MCF 10A (cell line): ENCODE measurements at places on chromosomes 2 and 18. TPM values are rescaled to one million over a fixed set of nuclear protein-coding genes. Genes with fewer than 3 reads are reported as not detected.
A peak's percentile ranks its signal among the peaks of the same experiment; 100 is the strongest.

NLRC4 gene
- 0.12 and 0.27 TPM in 2 replicates for total RNA-seq

NT5C1B gene
- total RNA-seq, result not detected in 2 replicates

GRCh38 chr2:144513388-144514101 is 6.4 kb downstream of the ZEB2 start:
- DNase-seq, result no peak

- no peak for DNase-seq
Measured at GRCh38 chr18:40356168-40356567, 1598.9 kb upstream of the PIK3C3 start.

- DNase-seq, result no peak
Measured at GRCh38 chr2:105866216-105867185, 121.8 kb downstream of the NCK2 start.

DNA sequence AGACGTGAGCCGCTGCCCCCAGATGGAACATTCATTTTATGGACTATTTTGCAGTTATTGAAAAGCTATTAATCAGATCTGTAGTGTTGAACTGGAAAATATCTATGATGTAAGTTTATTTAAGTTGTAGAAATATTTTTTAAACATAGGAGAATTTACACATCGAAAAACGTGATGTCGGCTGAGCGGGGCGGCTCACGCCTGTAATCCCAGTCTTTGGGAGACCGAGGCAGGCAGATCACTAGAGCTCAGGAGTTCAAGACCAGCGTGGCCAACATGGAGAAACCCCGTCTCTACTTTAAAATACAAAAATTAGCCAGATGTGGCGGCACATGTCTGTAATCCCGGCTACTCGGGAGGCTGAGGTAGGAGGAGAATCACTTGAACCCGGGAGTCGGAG is 2.0 kb upstream of the TIA1 start:
- DNase-seq, result no peak

SAG gene
- total RNA-seq, result not detected in 2 replicates

DNA sequence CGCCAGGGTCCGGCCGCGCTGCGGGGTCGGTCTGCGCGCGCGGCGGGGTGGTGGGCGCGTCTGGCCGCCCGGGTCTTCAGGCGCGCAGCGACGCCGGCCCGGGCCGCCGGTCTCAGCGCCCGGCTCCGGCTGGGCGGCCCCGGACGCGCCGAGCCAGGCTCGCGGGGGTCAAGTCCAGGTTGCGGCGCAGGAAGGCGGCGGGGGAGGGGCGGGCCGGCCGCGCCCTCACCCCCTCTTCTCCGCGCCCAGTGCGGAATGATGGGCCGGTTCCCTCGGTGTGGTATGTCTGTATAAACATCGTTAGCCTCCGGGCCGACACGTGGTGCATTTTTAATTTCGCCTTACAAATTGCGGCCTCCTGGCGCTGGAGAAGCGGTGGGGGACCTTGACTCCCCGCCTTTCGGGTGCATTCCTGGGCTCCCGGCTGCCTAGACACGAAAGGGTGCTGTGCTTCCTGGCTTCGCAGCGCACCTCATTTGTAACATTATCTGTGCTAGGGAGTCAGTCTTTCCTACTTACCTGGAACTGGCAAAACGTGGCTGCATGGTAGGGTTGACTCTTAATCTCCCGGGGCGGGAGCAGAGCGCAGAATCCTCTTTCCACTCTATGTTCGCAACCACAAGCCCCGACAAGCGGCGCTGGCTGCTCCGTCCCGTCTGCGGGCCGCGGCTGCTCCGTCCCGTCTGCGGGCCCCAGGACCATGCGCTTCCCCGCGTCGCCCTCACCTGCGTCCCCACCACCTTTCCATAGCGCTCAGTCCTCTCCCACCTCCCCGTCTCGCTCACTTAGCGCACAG is 69.0 kb downstream of the CTAGE1 start:
- peak; percentile 44 for DNase-seq

DNA sequence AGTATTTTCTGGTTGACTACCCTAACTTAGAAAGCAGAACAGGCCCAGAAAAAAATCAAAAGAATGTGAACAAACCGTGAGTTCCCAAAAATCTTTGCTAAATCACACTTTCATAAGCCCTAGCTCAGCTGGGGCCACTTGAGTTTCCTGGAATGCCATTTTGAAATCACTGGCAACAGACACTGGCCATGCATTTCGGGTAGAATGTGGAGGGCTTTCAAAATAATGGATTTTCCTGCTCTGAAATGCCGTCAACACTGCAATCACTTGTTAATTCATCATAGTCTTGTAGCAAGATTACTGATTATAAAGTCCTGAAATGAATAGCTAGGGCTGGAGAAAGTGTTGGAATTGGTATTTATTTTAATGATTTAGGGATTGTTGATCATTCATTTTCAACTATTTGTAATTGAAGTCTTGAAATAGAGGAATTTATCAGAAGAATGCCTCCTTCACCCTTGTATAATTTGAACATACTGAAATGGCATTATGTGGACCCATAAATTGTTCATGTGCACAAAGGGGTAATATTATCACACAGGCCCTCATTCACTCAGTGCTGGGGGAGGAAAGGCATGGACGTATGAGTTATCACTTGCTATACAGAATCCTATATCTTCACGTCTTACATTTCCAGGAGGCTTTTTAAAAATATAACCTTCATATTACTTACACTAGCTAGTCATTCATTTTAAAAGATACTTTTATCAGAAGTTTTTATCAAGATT is 134.8 kb downstream of the DTNA start:
- no peak for DNase-seq

- no peak for DNase-seq
Measured at GRCh38 chr18:10514082-10514481, 11.7 kb upstream of the NAPG start.

NAT8 gene
- total RNA-seq, result not detected in 2 replicates

GRCh38 chr18:57561728-57562423 is 24.6 kb downstream of the FECH start:
- peak; percentile 58 for DNase-seq

- no peak for DNase-seq
Measured at GRCh38 chr18:75067996-75068645, 140.8 kb downstream of the PTGR3 start.

ALS2 gene
- total RNA-seq, result 14.6 and 20.7 TPM in 2 replicates

DNA sequence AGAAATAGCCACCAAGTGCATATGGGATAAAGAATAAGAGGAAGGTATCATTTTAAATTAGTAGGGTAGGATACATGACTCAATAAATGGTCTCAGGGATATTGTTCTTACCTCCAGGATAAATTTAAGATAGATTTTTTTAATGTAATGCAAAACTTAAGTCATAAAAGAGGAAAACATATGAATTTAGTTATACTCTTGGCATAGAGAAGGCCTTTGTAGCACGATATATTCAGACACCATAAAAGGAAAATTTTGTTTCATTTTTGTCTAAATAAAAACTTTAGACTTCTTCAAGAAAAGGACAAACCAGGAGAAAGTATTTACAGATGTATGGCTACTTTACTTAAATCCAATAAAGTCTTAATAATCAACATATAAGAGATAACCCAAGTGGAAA is 78.5 kb upstream of the CAB39 start:
- DNase-seq, result no peak

- peak; percentile 81 for DNase-seq
Measured at GRCh38 chr18:48675352-48675761, 136.5 kb downstream of the CTIF start.

GRCh38 chr18:11150271-11150615 is 874 bp upstream of the PIEZO2 start:
- no peak for DNase-seq

DNA sequence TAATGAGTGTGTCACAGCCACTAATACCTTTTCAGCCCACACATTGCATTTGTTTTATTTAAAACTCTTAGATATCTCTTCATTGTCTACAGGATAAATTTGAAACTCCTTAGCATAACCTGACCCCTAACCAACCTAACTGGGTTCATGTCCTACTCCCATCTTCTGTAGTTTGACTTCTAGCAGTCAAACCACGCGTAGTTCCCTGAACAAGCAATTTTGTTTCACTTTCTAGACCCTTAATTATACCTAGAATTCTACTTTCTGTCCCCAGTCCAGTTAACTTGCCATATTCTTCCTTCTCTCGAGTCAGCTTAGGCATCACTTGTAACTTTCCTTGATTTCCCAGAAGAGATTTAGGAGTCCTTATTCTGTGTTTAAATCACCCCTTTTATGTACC is 55.1 kb downstream of the RBBP8 start:
- DNase-seq, result no peak

DNA sequence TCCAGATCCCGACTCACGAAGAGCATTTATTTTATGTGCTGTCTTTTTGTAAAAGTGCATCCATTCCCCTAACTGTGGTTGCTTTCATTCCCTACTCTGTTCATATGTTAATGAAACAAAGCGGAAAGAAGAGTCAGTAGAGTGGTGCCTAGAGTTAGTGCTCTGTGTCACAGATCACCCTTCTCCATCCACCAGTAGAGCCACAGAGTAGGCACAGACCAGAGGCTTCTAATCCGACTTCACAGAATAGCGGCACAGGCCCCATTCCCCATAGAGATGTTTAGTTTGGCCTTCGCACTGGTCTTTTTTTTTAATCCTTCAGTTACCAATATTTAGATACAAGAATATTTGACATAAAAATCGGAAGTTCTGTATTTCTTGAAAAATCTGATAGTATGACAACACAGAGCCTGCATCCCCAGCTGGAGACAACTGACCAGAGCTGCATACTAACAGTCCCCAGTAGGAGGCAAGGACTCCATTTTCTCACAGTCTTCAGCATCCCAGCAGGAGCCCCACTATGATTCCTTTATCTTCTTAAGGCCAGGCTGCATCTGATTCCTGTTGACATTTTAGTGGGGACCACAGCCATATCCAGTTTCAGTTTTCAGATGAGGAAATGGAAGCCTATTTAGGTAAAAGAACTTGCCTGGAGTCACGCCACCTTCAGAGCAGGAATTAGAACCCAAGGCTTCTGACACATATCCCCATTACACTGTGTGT is 7.0 kb downstream of the G6PC2 start:
- DNase-seq, result no peak

AMER3 gene
- not detected in 2 replicates for total RNA-seq

EMX1 gene
- not detected in 2 replicates for total RNA-seq

DNA sequence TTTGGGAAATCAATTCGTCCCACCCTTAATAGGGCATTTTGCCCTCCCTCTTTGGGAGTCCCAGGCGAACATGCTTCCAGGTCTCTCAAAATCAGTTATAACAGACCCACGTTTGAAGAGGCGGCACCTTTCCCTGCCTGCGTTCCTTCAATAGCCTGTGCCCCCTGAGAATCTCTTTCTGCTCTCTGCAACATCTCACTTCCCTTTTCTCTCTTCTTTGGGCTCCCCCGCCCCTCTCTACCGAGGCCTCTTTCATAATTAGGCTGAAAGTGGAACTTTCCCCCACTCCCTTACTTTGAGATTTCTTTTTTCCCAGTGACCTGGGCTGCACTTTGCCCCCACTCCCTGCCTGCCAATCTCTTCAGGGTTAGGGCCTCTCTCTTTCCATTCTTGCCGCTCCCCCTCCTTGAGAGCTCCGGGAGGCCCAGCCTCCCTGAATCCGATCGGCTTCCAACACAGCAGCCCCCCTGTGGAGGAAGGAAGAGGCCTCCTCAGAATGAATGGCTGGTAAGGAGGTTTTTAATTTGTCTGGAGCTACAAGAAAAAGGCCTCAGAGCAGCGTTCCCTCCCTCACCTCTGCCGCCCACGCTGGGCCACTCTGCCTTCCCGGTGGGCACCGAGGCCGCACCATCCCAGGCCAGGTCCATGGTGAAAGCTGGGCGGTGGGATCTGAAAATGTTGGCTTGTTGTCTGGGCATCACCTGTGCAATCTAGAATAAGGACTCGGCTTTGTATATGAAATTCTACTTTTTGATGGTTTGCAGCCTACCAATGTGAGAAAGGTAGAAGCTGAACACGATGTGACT is 162.6 kb upstream of the SIX3 start:
- no peak for DNase-seq

POTEI gene
- total RNA-seq, result not detected in 2 replicates

GRCh38 chr18:48983793-48984437 is 33.1 kb upstream of the SMAD7 start:
- peak; percentile 51 for DNase-seq

DNA sequence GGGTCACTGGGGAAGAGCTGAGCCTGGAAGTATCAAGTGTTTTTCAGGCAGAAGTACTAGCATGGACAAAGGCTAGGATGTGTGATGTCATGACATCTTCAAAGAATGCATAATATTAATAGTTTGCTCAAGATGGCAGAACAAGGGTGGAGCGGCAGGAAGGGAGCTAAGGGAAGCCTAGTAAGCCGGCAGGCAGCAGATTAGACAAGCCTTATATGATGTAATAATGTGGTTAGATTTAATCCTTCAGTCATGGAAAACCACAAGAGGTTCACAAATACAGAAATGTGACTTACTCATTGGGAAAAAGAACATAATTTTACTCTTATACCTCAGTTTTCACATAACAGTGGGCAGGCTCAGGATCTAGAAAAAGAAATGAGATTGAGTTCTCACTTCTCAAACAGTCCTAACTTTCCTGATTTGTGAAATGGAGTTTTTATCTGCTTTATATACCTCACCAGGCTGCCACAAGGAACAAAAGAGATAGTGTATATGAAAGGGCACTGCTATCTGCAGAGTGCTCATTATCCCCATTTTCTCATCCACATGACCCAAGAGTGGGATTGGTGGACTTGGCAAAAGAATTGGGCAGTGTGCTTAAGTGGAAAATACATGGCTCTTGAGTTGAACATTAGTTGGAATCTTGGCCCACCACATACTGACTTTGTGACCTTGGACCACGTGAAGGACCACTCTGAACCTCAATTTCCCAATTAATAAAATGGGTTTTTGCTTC is 89.1 kb upstream of the LHCGR start:
- DNase-seq, result peak; percentile 52

GRCh38 chr18:55981712-55982475 is 393.9 kb upstream of the TCF4 start:
- DNase-seq, result no peak

TOGARAM2 gene
- total RNA-seq, result 0.16 TPM in 1 of 2 replicates, not detected in the other

- DNase-seq, result no peak
Measured at GRCh38 chr2:29075894-29076705, 1.8 kb upstream of the PCARE start.

GRCh38 chr2:84450288-84451227 is 8.5 kb downstream of the SUCLG1 start:
- DNase-seq, result peak; percentile 3

GRCh38 chr2:70678576-70679143 is 89.3 kb downstream of the ADD2 start:
- no peak for DNase-seq

DNA sequence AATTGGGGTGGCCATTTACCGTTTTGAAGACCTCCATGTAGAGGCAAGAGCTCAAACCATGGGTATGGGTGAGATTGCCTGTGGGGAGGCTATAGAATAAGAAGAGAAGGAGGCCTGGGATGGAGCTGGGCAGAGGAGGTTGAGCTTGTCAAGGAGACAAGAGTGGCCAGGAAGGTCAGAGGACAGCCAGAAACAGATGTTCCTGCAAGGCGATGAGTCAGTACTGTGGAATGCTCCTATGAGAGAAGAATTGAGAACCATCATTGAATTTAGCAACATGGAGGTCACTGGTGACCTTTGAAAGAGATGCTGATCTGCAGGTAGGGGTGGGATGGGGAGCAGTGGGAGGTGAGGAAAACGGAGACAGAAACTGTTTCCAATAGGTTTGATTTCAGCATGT is 3.5 kb downstream of the ACSL3 start:
- peak; percentile 75 for DNase-seq
